ENCODE measurements at places on chromosomes 16 and 17. TPM values are rescaled to one million over a fixed set of nuclear protein-coding genes. Genes with fewer than 3 reads are reported as not detected.

- no peak for DNase-seq
These were observed 2.5 kb upstream of the STARD3 start for GRCh38 chr17:39634384-39634871.

GRCh38 chr16:58415003-58415402 is 22.7 kb downstream of the GINS3 start:
- no peak for DNase-seq

- DNase-seq = no peak
These were observed 53.0 kb downstream of the LDHD start for GRCh38 chr16:75063549-75064088.

DNA sequence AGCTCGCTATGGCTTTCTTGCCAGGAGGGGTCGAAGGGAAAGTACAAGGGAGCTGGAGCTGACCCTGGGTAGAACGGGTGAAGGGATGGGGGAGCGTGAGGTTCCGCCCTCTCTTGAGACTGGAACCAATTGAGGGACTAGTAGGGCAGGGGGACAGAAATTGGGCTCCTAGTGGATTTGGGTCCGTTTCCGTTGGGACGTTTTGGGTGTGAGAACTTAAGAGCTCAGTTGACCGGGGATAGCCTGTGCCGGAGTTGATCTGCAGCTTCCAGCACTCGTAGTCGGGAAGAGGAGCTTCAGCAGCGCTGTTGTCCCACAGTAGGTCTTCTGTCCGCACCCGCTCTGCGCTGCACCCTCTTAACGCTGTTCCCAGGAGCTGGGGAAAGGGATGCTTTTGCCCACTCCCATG is 481 bp downstream of the CNTROB start:
- no peak for DNase-seq

DNA sequence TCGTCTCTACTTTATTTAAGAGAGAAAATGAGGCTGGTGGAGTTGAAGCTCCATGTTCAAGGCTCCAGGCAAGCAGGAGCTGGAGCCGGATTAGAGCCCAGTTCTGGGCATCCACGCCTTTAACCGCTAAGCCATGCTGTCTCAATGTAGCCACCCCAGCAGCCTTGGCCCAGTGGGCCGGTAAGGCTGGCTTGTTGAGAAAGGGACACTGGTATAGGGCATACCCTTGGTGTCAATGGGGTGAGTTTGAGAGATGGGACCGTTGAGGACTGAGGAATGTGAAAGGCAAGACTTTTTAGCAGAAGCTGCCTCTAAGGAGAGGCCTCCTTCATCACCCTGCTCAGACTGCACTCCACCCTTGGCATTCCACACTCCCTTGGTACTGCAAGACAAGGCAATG is 147.4 kb downstream of the CYLD start:
- no peak for DNase-seq

DNA sequence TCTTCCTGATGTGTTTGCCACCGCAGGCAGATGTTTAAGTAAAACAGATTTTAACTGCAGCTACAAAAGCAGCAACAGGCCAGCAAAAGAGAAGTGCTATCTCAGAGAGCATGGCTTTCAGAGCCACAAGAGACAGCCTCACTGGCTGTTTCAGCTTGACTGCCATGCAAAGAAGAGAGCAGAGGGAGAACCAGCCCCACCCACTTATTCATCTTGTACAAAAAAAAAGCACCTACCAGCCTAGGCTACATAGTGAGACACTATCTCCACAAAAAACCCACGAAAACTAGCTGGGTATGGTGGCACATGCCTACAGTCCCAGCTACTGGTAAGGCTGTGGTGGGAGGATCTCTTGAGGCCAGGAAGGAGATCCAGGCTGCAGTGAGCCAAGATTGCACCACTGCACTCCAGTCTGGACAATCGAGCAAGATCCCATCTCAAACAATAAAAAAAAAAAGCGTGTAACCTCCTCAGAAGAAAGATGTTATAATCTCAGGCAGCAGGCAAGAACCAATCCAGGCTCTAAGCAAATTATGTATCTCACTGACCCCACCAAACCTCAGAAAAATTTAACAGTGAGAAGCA is 30.0 kb downstream of the STH start:
- no peak for DNase-seq

GRCh38 chr17:65473363-65473762 is 88.1 kb downstream of the AXIN2 start:
- DNase-seq = no peak

DNA sequence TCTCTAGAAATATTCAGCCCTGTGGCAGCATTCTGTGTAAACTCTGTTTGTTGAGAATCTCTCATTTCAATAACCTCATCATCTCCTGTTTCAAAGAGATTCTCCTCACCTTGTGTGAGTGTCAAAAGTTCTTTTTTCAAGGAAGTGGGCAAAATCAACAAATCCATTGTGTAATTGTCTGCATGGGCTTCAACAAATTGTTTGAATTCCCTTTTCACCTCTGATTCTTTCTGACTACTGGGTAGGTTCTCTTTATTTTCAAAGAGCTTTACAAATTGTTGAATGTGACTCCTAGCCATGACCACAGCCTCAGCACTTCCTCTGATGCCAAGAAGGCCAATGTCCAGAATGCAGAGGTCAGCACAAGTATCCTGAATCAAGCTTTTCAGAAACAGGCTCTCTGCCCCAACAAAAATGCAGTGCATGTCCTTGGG is 48.0 kb downstream of the N4BP1 start:
- DNase-seq = no peak

- DNase-seq = no peak
These were observed 9.8 kb downstream of the MYO1C start for GRCh38 chr17:1482680-1483079.

DNA sequence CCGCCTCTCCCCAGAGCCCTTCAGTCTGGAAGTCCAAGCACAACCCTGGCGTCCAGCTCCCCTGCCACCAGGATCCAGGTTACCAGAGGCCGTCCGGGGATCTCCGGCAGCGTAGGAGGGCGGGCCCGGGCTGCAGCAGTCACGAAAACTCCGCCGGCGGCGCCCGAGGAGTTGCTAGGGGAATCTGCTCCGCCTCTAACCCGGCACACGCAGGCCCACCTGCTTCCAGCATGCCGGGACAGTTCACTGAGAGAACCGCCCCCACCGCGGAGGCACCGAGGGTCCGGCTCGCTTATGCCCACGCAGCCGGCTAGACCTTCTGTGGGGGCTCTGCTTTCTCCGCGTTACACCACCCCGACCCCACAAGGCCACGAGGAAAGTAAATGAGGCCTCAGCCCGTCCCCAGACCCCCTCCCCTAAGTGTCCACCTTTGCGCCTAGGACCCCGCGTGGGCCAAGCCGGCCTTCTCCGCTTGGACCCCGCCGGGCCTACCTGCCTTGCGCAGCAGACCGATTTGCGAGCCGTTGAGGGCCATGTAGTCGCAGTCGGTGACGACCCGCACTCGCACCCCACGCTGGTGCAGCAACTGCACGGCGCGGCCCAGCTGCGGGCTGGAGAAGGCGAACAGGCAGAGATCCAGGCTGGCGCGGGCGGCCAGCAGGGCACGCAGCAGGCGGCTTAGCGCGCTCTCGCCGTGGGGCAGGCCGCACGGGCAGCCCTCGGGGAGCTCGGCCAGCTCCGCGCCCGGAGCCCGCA is 587 bp downstream of the PLD6 start:
- DNase-seq = peak; percentile 7

- DNase-seq = no peak
These were observed 25.0 kb downstream of the CCDC40 start for GRCh38 chr17:80061421-80061820.

DNA sequence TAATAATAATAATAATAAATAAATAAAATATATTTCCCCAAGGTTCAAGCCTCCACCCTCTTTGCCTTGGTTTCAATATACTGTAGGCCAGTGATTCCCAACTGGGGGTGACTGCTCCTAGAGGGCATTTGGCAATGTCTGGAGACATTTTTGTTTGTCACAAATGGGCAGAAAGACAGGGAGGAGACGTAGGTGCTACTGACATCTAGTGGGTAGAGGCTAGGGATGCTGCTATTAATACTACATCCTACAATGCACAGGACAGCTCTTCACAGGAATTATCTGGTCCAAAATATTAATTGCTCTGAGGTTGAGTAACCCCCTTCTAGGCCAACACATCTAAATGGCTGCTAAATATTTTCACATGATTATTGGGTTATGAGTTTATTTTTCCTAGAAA is 12.8 kb upstream of the PRR14 start:
- peak; percentile 62 for DNase-seq

DNA sequence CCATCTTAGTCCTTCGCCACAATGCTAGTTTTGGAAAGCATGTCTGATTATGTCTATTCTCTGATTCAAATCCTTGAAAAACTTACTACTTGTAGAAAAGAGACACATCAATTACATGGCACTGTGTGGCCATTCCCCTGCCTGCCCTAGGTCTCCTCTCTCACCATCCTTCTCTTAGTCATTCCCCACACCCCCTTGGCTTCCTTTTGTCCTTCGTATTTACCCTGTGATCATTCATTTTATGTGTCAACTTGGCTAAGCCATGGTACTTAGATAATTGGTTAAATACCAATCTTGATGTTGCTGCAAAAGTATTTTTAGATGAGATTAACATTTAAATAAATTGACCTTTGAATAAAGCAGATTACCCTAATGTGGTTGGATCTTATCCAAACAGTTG is 122.9 kb upstream of the CDH11 start:
- DNase-seq = no peak

GRCh38 chr16:53755026-53755910 is 51.3 kb downstream of the FTO start:
- DNase-seq = no peak

- no peak for DNase-seq
These were observed 62.3 kb downstream of the SSH2 start for GRCh38 chr17:29867643-29868181.

DNA sequence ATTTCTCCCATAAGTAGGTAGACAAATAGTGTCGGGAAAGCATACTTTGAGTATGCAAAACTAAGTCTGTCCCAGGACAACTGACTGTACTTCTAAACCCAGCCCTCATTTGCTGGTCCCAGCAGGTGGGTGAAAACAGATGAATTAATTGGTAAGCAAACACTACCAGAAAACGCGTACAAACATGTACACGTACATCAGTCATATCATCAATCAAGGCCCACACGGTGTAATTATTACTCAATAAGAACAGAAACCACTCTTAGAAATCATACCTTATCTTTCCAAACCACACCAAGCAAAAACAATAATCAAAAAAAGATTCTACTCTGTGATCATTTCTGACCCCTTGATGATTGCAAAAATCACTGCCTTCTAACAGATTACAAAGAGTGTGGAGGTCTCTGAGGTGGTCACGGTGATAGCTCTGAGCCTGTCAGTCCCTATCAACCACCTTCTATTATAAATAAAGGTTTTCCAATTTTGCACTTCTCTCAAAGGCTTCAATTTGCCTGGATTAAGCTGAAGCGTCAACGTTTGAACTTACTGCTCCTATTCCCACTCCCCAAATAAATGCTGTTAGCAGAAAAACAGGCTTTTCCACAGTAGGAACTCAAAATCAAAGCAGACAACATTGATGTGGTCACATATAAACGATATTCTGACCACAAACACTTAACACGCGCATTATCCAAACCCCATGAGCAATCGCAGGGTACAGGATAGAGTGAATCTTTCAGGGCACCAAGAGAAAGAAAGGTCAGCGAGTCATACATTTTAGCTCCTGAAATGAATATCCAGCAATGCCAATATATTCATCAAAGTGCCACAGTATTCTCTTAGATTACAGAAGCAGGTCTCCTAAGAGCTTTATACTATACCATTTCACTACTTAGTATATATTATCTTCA is 211.9 kb downstream of the STX8 start:
- DNase-seq = peak; percentile 7

DNA sequence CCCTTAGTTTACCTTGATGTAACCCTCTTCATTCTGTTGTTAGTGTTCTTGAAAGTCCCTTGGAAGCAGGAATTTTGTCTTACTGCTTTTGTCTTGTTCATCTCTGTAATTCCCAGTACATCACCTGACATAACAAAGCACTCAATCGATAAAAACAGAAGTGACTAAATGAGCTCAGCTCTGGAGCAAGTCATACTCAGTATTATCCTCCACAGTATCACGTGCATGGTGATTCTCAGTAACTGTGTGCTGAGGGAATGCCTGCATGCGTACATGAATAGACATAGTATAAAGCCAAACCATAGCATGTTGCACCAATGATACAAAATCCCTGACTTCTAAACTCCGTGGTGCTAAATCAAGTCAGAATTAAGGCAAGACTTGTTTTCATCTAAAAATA is 7.2 kb downstream of the KRT38 start:
- no peak for DNase-seq

DNA sequence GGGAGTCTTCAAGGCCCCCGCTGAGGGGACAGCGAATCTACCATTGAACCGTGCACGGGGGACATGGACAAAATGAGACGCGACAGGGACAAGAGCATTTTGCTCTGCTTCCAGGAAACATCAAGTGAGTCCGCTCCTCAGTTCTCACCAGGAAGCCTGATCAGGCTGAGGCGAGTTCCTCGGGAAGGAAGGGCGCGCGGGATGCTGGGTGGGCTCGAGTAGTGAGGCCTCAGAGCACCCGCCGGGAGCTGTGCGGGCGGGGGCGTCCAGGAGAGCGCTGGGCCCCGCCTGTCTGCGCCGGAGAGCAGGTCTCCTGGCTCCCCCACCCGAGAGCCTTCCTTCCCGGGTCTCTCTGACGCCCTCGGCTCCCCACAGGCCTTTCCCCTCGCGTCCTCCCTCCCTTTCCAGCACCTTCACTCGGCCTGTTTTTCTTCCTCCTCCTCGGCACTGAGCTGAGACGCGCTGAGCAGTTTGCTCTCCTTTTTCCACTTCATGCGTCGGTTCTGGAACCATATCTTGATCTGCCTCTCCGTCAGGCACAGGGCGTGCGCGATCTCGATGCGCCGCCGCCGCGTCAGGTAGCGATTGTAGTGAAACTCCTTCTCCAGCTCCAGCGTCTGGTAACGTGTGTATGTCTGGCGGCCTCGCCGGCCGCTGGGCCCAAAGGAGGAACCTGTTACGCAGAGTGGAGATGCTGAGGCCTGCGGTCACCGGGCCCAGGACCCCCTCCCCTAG is 2.6 kb upstream of the HOXB5 start:
- no peak for DNase-seq

Gene PRSS21
- 0.39 TPM for total RNA-seq

Gene CLEC10A
- total RNA-seq = not detected

Gene TEN1
- total RNA-seq = 18.5 TPM

Gene AANAT
- not detected for total RNA-seq

Gene NLGN2
- 60.5 TPM for total RNA-seq

Gene KRTAP4-3
- not detected for total RNA-seq

Gene TBX6
- 1.4 TPM for total RNA-seq

Gene SCIMP
- total RNA-seq = not detected

Gene PRAC2
- total RNA-seq = not detected

Gene HES7
- total RNA-seq = 0.61 TPM

Gene KRTAP16-1
- not detected for total RNA-seq

Gene FBXW10
- total RNA-seq = not detected

Gene SPNS2
- total RNA-seq = 1.6 TPM

Gene UTS2R
- total RNA-seq = not detected

Measured in HCT116 (cell line).